ENCODE measurements at places on chromosomes 7 and 10.

DNA sequence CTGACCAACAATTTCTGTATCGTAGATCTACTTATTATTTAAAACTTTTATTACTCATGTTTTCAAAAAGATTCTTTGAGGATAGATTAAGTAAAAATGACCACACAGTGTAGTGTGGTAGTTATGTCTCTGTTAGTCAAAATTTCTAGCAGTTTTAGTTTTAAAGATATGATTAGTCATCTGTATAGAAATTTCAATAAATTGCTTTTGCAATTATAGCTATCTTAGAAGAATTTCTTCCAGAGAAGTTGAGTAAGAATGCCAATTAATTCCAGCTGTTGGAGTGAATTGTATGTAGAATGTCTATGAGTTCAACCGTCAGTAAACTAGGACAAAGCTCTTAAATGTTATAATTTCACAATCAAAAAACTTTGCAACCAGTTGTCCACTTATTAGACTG lies 229.7 kb downstream of the CDK14 start:
- DNase-seq = no peak

DNA sequence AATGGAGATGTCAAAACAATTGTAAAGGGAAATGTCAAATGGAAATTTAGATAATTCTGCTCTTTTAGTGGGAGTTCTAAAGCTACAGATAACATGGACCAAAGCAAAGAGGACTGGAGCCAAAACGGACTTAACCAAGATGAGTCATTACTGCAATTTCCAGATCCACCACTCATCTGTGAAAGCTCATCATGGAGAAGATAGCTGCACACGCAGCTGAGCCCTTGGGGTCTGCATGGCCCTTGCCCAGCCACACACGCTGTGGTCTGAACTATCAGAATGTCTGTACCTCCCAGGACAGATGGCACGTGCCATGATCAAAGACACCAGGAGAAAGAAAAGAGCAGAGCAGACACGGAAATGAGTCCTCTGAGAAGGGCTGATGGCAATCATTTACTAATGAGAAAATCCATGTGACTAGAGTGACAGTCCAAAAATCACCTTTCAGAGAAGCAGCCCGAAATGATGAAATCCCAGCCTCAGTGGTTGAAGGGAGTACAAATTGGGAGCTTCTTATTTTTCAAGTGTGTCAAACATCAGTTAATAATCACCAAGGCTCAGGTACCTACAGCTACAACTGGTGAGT lies 177.9 kb upstream of the MGMT start:
- DNase-seq = no peak

GRCh38 chr7:76057813-76058145 lies 9.9 kb downstream of the MDH2 start:
- no peak for DNase-seq

GRCh38 chr10:79102498-79102874 lies 33.7 kb downstream of the ZMIZ1 start:
- no peak for DNase-seq

DNA sequence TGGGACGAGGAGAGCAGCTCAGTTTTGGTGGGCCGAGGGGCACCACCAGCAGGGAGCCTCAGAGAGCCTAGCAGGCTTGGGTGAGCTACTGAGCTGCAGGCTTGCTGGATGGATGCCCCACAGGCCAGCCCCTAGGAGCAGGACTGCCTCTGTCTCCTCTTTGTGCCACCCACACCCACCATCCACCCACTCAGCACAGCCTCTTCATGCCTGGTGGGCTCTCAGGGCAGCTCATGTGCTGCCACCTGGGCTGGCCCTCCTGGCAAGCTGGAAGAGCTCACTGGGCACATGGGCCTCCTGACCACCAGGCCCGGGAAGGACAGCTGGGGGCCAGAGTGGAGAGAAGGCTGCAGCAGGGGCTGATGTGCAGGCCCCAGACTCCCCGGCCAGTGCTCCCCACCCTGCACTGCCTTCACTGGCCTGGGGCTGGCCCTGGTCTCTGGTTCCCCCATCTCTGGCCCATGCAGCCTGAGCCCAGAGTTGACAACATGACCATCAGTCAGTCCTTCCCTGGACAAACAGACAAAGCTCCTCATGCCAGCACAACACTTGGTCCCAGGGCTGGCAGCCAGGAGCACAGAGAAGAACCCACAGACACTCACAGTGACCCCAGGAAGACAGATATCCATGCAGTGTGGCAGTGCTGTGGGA lies 8.2 kb downstream of the RASGEF1A start:
- DNase-seq = no peak

DNA sequence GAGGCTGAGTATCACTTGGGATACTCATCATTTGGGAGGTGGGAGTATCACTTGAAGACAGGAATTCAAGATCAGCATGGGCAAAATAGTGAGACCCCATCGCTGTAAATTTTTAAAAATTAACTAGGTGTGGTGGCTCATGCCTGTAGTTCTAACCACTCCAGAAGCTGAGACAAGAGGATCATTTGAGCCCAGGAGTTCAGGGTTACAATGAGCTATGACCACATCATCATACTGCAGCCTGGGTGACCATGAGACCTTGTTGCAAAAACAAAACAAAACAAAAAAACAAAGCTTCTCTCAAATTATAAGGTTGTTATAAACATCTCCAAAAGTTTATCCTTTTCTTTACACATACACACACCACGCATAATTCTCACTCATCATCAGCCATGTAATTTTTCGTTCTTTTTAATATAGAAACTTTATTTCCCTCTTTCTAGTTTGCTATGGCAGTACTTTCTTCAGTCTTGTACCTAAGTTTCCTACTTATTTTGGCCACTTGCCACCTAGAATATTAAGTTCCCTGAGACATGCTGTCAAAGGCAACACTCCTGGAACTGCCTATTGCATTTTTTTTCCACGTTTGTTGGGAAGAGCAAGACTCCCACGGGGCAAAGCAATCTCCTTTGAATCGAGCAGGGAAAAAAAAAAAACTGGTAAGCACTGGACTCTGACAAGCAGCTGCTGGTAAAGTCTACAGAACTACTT lies 37.1 kb downstream of the SKIDA1 start:
- DNase-seq = no peak

DNA sequence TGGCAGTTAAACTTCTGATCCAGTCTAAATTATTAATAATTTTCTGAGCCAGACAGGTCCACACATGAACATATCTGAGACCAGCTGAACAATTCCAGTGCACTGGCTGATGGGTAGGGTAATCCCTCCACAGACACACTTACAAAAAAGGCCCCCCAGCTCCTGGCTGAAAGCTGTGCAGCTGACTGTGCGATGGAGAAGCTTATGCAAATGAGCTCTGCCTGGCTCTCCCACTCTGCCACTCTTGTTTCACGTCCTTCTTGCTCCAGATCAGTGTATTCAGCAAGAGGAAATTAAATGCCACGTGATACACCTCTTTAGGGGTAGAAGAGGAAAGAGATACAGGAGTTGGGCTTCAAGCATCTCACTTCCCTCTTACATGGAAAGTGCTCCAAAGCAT lies 76.4 kb upstream of the FEZF1 start:
- no peak for DNase-seq

- DNase-seq = no peak
Measured at GRCh38 chr10:92122941-92123450, 167.9 kb downstream of the CPEB3 start.

DNA sequence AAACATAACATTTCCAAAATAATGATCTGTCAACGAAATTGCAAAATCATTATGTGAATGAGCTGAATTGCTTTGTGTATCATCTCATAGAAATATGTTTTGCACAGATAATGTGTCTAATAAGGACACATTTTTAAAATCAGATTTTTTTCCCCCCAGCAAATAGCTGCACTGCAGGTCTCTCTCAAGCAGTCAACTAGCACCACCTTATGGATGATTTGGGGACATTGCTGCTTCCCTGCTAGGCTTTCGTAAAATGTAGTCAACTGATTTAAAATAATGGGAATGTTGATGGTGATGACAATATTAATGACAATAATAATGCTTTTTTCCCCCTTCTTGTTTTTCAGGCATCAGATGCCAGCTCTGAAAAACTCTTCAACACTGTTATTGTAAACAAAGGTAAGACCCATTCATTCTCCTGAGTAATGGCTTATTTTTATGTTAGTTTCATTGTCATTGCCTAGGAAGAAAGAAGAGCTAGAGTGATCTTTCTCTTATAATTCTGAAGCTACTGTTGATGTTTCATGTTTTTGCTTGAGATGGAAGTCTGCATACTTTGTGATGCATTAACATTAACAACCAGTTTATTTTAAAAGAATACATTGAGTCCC lies 433.6 kb upstream of the GALNT17 start:
- no peak for DNase-seq

DNA sequence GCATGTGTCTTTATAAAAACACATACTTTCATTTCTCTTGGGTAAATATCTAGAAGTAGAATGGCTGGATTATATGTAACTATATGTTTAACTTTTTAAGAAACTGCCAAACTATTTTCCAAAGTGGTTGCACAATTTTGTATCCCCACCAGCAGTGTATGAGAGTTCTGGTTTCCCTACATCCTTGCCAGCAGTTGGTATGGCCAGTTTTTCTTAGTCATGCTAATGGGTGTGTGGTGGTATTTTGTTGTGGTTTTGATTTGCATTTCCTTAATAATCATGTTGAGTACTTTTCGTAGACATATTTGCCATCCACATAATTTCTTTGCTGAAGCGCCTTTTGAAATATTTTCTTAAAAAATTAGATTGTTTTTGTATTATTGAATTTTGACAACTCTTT lies 60.3 kb downstream of the NEUROG3 start:
- no peak for DNase-seq

DNA sequence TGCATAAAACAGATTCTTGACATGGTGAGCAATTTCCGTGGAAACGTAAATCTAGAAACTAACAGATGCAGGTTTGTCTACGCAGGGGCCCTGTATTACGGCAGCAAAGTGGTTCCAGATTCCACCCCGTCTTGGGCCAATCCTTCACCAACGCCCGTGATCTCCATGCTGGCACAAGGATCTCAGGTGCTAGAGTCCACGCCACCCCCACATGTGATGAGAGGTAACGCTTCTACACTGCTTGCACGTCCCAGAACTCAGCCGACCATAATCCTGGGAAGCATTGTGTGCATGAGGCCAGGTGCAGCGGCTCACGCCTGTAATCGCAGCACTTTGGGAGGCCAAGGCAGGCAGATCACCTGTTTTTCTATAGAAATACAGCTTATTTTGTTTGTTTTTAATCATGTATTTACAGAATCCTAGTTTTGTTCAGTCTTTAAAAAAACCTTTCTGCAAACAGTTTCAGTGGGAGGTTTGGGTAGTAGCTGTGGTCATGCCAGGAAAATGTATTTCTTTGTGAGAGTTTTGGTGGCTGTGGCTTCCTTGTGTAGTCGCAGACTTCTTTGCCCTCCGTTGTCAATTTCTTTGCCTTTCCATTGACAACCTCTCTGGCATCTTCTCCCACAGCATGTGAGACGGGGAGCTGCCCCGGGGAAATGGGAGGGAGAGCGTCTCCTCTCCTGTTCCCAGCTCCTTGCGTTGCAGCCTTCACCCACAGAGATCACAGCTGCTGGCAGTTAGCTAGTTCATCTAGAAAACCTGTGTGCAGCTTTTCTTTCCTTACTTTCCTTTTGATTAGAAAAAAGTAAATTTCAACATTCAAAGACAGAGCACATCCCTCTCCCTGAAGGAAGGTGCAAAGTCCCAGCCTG lies 35.7 kb downstream of the ITIH2 start:
- no peak for DNase-seq

- no peak for DNase-seq
Measured at GRCh38 chr7:141993354-141993753, 2.3 kb upstream of the MGAM start.

- no peak for DNase-seq
Measured at GRCh38 chr10:35613597-35614226, 8.6 kb downstream of the GJD4 start.

DNA sequence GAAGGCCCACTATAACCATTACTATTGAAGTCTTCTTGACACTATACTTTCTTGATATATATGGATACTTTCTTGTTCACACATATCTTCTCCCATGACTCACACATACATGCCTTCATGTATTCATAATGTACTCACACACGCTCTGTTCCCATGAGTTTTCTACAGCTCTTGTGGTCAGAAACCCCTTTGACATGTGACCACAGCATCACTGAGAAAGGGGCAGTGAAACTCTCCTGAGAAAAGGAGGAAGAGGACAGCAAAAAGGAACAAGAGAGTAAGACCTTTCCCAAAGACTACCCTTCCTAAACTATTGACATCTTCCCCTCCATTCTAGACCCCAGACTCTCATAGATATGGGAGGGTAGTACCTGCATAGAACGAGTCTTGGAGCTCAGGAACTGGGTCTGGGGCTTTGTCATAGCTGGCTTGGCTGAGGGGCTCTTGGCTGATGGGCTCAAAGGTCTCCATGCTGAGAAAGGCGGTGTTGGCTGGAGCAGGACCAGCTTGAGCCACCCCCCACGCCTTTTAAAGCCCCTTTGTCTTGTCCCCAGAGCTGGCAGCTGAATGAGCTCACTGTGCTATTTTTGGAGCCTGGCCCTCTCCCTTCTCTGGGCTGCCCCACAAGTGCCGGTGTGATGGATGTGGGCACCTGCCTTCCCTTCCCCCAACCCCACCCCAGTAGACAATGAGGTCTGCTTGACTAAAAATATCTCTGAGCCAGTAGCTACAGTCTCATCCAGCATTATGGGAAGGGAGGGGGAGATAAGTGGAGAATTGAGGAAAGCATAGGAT lies 5.1 kb downstream of the SYNPO2L start:
- DNase-seq = no peak

DNA sequence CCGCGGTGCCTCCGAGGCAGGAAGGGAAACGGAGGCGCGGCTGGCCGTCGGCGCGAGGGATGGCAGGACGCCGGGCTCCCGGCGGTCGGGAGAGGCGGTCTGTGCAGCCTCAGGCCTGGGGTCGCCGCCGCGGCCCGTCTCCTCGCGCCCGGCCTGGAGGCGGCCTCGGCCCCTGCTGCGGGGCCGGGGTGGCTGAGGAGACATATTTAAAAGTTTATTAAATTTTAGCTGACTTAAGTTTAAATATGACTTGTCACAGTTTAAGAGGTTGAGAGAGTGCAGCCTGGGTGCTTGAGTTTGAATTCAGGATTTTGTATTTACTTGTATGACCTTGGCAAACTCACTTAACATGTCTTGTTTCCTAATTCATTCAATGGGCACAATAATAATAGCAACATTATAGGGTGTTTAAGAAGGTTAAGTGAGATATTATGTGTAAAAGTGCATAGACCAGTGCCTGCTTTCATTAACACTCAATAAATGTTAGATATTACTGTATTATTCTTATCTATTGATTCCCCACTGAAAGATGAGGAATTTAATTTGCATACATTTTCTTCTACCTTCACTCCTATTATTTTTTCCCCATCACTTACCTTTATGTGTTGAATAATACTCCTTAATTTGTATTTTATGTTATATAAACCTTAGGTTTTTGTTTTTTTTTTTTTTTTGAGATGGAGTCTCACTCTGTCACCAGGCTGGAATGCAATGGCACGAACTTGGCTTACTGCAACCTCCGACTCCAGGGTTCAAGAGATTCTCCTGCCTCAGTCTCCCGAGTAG lies 718 bp downstream of the DYNC2I1 start:
- DNase-seq = no peak
